ENCODE measurements at places on chromosomes 11 and 22.

DNA sequence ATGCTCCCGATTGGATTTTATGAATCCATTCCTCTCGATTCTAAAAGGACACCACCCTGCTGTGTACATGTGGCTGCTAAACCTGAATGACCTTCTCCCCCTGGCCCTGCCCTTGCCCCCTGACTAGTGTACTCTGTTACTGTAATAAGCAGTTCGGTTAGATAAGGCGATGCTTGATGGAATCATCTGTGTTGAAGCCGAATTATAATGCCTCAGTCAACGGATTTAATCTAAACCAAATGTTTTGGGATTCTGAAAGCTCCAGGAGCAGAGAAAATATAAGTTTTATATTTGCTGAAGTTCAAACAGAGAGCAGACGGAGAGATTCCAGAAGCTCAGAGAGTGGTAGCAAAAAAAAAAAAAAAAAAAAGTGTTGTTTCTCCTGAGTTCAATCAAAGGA lies 275.4 kb upstream of the MPPED2 start:
- no peak for DNase-seq

DNA sequence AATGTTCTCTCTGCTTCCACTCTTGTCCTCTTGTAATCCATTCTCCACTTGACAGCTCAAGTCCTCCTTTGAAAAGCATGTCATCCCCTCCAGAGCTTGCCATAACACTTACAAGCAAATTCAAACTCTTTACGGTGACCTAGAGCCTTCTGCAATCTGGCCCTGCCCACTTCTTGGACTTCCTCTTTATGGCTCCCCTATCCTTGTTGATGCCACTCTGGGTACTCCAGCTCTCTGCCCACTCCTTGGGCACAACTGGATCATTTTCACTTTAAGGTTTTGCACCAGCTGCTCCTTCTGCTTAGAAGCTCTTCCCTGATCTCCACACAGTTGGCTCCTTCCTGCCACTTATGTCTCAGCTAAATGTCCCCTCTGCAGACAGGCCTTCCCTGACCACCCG lies 217.9 kb downstream of the DSCAML1 start:
- no peak for DNase-seq

DNA sequence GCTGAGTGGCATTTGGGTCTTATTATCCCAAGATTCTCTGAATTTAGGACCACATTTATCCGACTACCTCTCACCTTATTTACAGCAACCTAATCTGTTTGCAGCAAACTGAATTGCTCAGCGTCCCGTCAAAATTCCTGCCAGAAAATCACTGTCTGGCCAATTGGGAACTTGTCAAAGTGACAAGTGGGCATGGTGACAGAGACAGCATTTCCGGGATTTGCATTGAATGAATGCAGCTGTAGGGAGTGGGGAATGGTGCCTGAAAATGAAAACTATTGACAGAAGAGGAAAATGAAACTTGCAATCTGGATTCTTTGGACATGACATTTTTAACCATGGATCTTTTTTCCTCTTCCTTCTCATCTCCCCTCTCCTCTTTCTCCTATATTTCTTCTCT lies 113.8 kb downstream of the NELL1 start:
- no peak for DNase-seq

DNA sequence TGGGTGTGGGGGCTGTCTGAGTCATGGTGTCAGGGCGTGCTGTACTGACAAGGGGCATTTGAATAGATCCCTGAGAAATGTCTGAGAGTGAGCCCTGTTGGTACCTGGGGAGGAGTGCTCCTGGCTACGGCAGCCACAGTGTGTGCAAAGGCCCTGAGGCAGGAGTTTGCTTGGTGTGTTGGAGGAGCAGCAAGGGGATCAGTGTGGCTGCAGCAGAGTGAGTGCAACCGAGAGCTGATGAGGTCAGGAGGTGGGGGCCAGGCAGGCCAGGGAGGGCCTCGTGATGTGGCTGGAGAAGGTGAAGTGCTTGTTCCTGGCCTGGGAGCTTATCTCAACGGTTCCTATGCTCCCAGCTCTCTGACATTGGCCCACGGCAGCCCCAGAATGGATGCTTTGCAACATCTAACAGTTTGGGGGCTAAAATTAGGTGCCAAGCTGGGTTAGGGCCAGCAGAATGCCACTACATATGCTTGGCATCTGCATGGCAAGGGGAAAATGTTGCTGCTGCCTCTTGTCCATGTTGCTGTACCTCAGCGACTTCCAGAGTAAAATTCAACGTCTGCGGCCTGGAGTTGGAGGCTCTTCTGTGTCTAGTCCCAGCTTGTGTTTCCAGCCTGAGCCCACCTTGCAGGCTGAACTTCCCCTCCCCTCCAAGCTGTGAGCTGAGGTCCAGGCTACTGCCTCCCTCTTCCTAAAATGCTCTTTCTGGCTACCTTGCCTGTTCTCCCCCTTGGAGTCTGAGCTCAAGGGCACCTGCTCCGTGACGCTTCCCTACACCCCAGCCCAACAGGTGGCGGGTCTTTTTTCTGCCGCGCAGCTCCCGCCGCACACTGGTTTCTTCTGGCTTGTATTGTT lies 48.2 kb upstream of the MYEOV start:
- no peak for DNase-seq

DNA sequence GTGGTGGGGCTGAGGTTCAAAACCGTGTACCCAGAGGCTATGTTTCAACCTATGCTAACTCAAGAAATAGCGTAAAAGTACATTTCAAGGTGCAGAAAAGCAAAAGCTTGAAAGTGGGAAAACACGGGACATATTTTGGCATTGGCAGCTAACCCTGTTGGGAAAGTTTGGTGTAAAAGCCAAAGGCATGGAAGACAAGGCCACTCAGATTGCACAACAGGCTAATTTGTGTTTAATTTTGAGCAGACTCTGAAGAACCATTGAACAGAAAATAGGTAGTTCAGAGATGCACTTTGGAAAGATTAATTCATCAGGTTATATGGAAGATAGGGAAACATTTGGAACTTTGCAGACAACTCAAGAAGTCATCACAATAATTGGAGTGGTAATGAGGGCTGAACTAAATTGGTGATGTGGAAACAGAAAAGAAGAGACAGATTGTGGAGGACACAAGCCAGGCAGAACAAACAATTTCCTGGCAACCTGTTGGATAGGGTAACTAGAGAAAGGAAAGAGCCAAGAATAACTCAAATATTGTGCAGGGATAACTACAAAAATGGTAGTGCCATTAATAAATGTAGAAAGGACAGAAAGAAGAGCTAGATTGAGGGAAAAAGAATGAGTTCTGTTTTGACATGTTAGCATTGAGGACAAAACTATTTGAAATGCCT lies 140.5 kb upstream of the PGR start:
- DNase-seq: no peak

DNA sequence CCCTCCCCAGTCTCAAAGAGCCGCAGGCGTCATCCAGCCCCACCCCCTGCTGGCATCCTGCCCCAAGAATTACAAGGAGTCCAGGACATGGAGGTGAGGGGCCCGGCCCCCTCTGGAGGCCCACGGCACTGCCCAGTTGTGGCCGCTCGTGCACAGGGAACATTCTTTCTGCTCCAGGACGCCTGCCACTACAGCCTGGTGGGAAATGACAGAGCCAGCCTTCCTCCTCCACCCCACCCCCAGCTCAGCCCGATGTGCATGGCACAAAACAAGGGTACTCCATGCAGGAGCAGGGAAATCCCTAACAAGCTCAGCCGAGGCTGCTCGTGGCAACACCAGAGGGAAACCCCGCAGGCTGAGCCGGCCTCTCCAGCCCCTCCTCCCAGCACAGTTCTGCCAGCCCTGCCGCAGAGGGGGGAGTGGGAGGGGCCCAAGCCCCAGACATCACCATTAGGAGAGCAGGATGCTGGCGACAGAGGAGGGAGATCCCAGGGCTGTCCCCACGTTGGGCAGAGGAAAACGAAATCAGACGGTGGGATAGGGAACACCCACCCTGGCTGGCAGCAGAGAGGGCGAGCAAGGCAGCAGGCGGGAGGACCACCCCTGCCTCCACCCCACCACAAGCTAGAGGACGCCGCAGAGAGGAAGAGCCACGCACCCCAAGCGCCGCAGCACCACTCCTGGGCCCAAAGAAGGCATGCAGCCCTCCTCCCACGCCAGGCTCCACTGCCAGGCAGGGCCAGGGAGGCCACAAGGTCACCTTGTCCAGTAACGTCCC lies 10.0 kb downstream of the IGSF9B start:
- peak; percentile 14 for DNase-seq

- no peak for DNase-seq
Observed at GRCh38 chr11:122074022-122074421, 42.0 kb downstream of the BLID start.

GRCh38 chr22:32714458-32715430 lies 86.8 kb upstream of the TIMP3 start:
- DNase-seq: no peak

- no peak for DNase-seq
Observed at GRCh38 chr22:42320443-42321416, 50.3 kb upstream of the TCF20 start.

DNA sequence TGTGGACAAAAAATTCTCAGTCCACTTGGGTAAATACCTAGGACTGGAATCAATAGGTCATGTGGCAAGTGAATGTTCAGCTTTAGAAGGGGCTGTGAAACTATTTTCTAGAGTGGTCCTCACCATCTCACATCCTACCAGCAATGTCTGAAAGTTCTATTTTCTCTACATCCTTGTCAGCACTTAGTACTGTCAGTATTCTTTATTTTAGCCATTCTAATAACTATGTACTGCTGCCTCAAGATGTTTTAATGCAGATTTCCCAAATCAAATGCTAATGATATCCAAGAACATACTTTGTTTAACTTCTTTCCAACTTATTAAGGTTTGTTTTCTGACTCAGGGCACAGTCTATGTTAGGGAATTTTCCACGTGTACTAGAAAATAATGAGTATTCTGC lies 317.0 kb downstream of the BRD1 start:
- DNase-seq: no peak

GRCh38 chr11:80702264-80702663 lies 1261.4 kb upstream of the TENM4 start:
- DNase-seq: no peak

DNA sequence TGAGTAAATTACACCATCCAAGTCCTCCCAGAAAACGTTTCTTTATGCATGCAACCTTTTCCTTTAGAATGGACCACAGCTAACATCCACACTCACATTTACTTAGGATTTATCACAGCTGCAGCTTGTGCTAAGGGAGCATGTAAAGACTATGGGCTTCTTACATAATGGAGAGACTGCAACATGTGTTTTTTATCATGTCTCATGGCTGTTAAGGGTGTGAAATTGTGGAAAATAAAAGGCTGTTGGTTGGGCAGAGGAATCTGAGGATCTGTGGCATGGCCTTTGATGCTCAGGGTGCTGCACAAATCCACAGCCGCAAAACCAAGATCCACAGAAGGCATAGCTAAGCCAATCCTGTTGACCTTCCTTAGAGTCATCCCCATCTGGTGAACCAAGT lies 112.0 kb upstream of the MTNR1B start:
- no peak for DNase-seq

DNA sequence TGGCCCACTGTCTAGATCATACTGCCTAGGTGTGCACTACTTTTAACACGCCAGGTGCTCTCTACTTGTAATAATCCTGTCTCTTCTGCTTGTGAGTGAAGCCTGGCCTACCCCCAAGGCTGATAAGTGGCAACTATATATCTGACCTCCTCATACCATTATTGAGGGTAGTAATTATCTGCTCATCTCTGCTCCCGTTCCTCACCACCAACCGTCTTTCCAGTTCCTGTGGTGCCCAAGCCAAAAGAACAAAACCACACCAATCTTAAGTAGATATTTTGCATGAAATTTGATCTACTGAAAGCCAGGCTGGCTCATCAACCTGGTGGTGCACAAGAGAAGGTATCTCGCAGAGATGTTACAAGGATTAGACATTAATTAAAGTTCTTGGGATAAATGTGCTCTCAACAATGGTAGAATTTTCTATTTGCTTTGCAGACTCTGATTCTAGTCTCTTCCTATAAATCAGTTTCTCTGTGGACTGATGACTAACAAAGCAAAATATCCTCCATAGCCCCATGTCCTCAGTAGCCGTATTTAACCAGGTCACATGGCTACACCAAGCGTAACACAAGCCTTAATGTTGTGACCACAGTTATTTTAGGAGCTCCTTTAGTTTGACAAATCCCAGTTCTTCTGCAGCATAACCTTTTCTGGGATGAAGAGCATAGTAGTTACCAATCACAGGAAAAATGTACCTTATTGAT lies 267.2 kb downstream of the NTM start:
- no peak for DNase-seq

DNA sequence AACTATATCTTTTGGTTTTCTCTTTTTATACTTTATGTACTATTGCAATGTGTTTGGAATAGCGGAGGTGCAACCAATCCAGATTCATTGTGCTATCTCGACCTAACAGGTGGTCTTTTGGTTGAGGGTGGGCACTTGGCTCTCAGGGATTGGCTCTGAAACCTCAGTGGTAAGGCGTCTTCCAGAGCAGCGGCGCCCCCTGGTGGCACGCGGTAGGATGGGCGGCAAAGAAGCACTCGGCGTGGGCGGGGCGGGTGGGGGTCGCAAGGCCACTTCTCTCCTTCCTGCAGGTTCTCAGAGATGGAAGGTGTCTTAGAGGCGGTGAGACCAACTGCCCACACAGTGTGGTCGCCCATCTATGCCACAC lies 19.2 kb upstream of the PLET1 start:
- peak; percentile 64 for DNase-seq

GRCh38 chr22:22667966-22668880 lies 23.8 kb downstream of the GGTLC2 start:
- DNase-seq: no peak

DNA sequence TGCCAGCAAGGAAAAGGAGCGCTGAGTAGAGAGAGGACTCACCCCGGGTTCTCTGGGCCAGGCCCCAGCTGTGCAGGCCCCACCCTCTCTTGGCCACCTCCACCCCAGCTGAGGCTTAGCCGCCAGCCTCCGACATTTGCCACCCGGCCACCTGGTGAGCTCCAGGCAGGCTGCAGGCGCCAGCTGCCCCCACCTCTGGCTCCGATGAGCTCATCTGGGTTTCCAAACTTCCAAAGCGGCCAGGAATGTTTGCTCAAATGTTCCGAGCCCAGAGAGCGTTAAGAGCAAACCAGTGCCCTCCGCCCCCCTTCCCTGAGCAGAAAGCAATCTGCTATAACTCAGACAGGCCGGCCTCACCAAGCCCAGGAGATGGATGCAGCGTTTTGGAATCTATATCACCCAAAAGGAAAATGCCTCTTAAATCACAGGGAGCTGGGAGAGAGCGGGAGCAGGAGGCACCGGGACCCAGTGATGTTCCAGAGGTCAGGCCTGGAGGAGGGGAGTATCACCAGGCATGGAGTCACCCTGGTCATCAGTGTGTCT lies 9.1 kb upstream of the MN1 start:
- no peak for DNase-seq

GRCh38 chr11:119536801-119537200 lies 113.8 kb upstream of the THY1 start:
- DNase-seq: no peak

All from T-helper 9 cell (primary cell).